Muscle of leg (tissue), 16 donors: ENCODE measurements at places on chromosomes 2 and 18. TPM values are rescaled to one million over a fixed set of nuclear protein-coding genes. Genes with fewer than 3 reads are reported as not detected.

GRCh38 chr2:133837441-133838094 lies 269.3 kb upstream of the NCKAP5 start:
- no peaks in the 10 kb centered on the region for H3K36me3 ChIP-seq
- no peaks in the 10 kb centered on the region for H3K27me3 ChIP-seq
- no peak overlapping the region for H3K27ac ChIP-seq
- H3K4me3 ChIP-seq = no peak overlapping the region
- peaks cover 28% of the 10 kb centered on the region for H3K4me1 ChIP-seq

DNA sequence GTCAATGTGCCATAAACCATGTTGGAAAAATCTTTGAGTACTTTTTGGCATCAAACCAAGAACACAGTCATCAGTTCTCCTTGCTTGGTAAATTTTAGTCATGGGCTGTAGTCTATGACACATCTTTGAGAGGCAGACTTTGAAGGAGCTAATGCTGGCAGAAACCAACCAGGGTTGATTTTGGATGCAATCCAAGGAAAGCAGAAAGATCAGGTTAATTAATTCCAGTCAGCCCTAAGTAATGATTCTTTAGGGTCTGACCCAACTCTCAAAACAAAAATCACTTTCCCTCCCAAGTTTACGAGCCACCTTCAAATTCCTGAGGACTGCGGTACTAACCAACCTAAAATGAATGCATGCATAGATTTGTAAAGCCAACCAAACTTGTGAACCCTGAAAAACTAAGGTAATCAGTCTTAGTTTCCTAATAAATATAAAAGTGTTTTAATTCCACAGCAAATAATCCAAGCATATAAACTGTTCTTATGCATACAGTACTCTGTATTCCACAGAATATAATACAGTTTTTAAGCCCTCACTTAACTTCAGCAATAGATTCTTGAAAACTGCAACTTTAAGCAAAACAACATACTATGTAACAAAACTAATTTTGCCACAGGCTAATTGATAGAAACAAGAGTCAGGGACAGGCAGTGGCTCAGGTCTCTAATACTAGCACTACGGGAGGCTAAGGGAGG lies 22.0 kb downstream of the AP1S3 start:
- no peak overlapping the region for H3K27ac ChIP-seq
- DNase-seq = peak; percentile 16
- no peaks in the 10 kb centered on the region for H3K27me3 ChIP-seq
- no peaks in the 10 kb centered on the region for H3K4me1 ChIP-seq

DNA sequence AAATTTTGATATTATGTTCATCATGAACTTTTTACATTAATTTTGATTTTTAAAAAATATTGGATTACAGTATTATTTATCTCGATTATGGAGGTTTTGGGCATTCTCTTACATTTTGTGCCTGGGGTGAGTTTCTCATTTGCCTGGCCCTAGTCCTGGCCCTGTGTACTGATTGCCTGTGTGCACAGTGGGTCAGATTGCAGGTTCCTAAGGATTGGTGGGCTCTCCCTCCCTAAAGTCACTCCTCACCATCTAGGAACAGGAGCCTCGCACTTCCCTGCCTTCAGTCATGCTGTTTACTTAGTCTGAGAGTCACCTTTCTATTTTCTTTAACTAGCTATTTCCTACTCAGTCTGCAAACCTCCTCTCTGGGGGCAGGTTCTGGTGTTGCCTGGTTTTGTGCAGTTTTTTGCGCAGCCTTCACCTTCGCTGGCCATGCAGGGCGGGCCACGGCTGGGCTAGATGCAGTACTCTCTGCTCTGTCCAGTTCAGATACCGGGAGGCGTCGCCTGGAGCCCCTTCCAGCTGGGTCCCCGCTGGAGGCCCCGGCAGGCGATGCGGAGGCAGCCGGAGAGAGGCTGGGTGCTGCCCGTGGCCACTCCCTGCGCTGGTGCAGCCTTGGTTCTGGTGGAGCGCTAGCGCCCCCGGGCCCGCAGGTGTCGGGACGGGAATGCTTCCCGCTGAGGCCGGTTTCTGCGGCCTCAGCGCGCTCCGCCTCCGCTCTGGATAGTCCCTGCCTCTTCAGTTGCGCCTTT lies 23.3 kb upstream of the MC5R start:
- H3K27ac ChIP-seq = no peak overlapping the region
- H3K4me1 ChIP-seq = peaks cover 14% of the 10 kb centered on the region
- H3K4me3 ChIP-seq = peak overlapping the region; percentile 28
- DNase-seq = peak; percentile 81
- peaks cover 12% of the 10 kb centered on the region for H3K27me3 ChIP-seq

DNA sequence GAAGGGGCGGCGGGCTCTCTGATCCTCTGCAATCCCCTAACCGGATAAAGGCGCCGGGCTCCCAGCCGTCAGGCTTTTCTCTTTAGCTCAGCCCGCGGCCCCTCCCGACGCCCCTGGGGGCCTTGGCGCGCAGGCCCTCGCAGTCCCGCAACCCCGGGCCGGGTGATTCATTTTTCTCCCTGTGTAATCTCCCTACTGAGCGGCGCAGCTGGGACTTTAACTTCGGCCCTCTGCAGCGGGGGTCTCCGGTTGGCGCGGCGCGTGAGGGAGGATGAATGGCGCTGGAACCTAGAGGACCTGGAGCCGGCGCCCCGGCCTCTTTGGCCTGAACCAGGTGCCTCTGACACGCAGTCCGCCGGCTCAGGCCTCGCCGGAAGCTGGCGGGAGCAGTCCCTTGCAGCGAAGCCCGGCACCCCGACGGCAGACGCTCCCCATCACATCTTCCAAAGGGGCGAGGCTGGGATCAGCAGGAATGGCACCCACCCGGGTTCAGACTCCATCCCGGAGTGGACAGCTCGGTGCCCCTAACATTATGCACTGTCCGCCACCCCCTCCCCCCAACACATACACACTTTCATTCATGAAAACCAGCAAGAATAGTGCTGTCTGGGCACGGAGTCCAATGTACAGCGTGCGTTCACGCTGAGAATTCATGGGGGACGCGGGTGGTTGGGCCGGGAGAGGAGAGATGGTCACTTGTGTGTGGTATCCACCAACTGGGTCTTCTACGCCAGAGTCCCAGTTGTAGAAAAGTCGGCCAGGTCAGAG lies 1.2 kb downstream of the CNGA3 start:
- no peak overlapping the region for H3K27ac ChIP-seq
- no peaks in the 10 kb centered on the region for H3K36me3 ChIP-seq
- H3K4me3 ChIP-seq = no peak overlapping the region
- H3K27me3 ChIP-seq = peaks cover 48% of the 10 kb centered on the region

DNA sequence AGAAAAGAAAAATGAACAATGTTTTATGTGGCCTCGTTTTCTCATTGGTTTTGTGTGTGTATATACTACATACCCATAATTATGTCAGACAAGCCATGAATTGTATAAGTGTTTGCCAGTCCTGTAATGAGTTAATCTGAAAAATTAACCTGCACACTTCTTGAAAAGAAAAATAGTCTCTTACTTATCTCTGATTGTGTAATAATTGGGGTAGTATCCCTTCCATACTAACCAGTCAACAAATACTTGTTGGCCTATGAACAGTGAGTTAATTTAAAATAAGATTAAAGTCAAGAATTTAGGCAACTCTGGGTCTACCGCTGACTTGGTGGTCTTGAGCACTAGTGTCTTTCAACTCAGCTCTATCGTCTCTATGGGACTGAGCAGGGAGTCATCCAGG lies 48.8 kb downstream of the ACVR1 start:
- H3K27me3 ChIP-seq = no peaks in the 10 kb centered on the region
- no peak overlapping the region for H3K27ac ChIP-seq
- peaks cover 6% of the 10 kb centered on the region for H3K4me1 ChIP-seq
- no peak overlapping the region for H3K4me3 ChIP-seq
- H3K36me3 ChIP-seq = peaks cover 7% of the 10 kb centered on the region

- no peaks in the 10 kb centered on the region for H3K36me3 ChIP-seq
- no peaks in the 10 kb centered on the region for H3K4me1 ChIP-seq
- no peak overlapping the region for H3K4me3 ChIP-seq
- DNase-seq = peak; percentile 73
- H3K27ac ChIP-seq = no peak overlapping the region
Observed at GRCh38 chr2:223282221-223282620, 230.2 kb downstream of the KCNE4 start.

DNA sequence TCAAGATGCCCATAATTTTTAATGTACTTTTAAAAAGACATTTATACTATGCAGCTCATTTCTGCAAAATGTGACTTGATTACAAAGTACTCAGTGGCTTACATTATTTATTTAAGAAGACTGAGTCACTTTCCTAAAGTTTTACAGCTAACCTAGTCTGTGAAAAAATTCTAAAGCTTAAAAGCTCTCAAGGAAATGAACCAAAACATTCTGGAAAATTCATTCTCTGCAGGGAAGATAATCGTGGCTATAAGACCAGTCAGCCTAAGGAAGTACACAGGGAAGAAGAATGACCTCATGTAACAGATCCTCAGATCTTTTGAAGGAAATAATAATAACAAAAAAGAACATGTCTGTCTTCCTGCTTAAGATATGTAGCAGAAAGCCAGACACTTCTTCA lies 232.1 kb upstream of the STK17B start:
- DNase-seq = peak; percentile 79
- peaks cover 7% of the 10 kb centered on the region for H3K4me1 ChIP-seq
- H3K27me3 ChIP-seq = no peaks in the 10 kb centered on the region
- H3K36me3 ChIP-seq = no peaks in the 10 kb centered on the region
- H3K4me3 ChIP-seq = no peak overlapping the region
- H3K27ac ChIP-seq = peak overlapping the region; percentile 16

GRCh38 chr2:45169339-45170190 lies 160.3 kb upstream of the SIX2 start:
- H3K27me3 ChIP-seq = peaks cover 41% of the 10 kb centered on the region
- H3K27ac ChIP-seq = peak overlapping the region; percentile 87
- H3K4me1 ChIP-seq = peaks cover 16% of the 10 kb centered on the region
- DNase-seq = peak; percentile 53
- peak overlapping the region; percentile 57 for H3K4me3 ChIP-seq

- peaks cover 13% of the 10 kb centered on the region for H3K4me1 ChIP-seq
- H3K4me3 ChIP-seq = no peak overlapping the region
- no peaks in the 10 kb centered on the region for H3K27me3 ChIP-seq
- no peak for DNase-seq
Observed at GRCh38 chr2:45992021-45992740, 305.0 kb upstream of the EPAS1 start.

GRCh38 chr2:201866643-201867473 lies 60.5 kb downstream of the CDK15 start:
- H3K27ac ChIP-seq = no peak overlapping the region
- no peaks in the 10 kb centered on the region for H3K36me3 ChIP-seq
- no peaks in the 10 kb centered on the region for H3K4me1 ChIP-seq
- H3K27me3 ChIP-seq = no peaks in the 10 kb centered on the region
- DNase-seq = no peak

DNA sequence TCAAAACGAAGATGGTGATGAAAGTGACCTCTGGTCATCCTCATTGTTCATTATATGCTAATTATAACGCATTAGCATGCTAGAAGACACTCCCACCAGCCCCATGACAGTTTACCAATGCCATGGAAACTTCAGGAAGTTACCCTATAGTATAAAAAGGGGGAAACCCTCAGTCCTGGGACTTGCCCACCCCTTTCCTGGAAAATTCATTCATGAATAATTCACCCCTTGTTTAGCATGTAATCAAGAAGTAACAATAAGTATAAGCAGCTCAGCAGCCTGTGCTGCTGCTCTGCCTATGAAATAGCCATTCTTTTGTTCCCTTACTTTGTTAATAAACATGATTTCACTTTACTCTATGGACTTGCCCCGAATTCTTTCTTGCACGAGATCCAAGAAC lies 70.5 kb upstream of the CHAC2 start:
- no peaks in the 10 kb centered on the region for H3K4me1 ChIP-seq
- H3K27me3 ChIP-seq = no peaks in the 10 kb centered on the region
- no peak overlapping the region for H3K4me3 ChIP-seq

GRCh38 chr2:44886414-44886813 lies 55.1 kb upstream of the SIX3 start:
- peaks cover 6% of the 10 kb centered on the region for H3K27me3 ChIP-seq
- peaks cover 11% of the 10 kb centered on the region for H3K4me1 ChIP-seq
- DNase-seq = peak; percentile 69
- H3K4me3 ChIP-seq = no peak overlapping the region
- no peaks in the 10 kb centered on the region for H3K36me3 ChIP-seq
- no peak overlapping the region for H3K27ac ChIP-seq

GRCh38 chr2:148521181-148521580 lies 123.4 kb upstream of the EPC2 start:
- no peak for DNase-seq
- no peak overlapping the region for H3K4me3 ChIP-seq
- H3K36me3 ChIP-seq = no peaks in the 10 kb centered on the region
- H3K27ac ChIP-seq = no peak overlapping the region
- no peaks in the 10 kb centered on the region for H3K4me1 ChIP-seq

GRCh38 chr2:240597419-240598181 lies 11.1 kb downstream of the CAPN10 start:
- H3K36me3 ChIP-seq = peaks cover 61% of the 10 kb centered on the region
- DNase-seq = no peak
- no peak overlapping the region for H3K27ac ChIP-seq
- H3K27me3 ChIP-seq = no peaks in the 10 kb centered on the region

The ANKRD30B gene
- polyA plus RNA-seq = not detected

The DNAJC5G gene
- polyA plus RNA-seq = not detected

The ATP6V1B1 gene
- polyA plus RNA-seq = 0.33 TPM

The SPP2 gene
- not detected for polyA plus RNA-seq

The FOXD4L1 gene
- polyA plus RNA-seq = 4.1 TPM

The GALNT3 gene
- polyA plus RNA-seq = 0.83 TPM

The LHCGR gene
- polyA plus RNA-seq = 0.08 TPM

The GPR45 gene
- not detected for polyA plus RNA-seq

The EGR4 gene
- polyA plus RNA-seq = not detected

The GALNT5 gene
- polyA plus RNA-seq = 6.5 TPM

The CASP8 gene
- polyA plus RNA-seq = 5.5 TPM

The ASIC4 gene
- 0.33 TPM for polyA plus RNA-seq

The NDC80 gene
- polyA plus RNA-seq = 17.8 TPM

The IGFBP5 gene
- 385 TPM for polyA plus RNA-seq
